ENCODE measurements at places on chromosomes 2 and 18. TPM values are rescaled to one million over a fixed set of nuclear protein-coding genes. Genes with fewer than 3 reads are reported as not detected.

DNA sequence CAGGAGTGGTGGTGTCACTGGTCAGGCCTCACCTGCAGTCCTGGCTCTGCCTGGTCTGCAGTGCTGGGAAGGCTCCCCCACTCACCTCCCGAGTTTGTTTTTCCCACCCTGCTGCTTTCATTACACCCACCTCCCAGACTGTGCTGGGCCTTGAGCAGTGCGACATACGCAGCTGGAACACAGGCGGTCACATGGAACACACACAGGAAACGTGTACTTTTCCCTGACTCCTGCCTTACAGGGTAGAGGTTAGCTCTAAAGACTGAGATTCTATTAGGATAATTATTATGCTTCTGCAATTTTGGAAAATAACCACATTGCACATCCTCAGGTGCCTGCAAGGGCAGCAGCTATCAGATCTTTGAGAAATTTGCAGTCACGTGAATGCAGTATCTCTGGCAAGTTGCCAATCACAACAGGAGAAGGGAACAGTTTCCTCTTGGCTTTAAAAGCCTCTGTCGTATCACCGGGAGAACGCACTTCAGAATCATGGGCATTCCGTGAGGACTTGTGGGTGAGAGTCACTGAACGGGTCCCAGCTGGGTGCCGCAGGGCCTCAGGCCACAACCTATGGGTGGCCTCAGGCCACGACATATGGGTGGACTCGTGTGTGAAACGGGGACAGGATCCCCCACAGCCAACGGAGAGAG, 136.5 kb downstream of the ZNF236 start:
- no peak for ATAC-seq

GRCh38 chr18:77632758-77633157, 383.1 kb downstream of the GALR1 start:
- ATAC-seq = no peak

GRCh38 chr2:100240386-100240785, 81.9 kb downstream of the LONRF2 start:
- no peak for ATAC-seq

- no peak for ATAC-seq
Measured at GRCh38 chr18:28766721-28767120, 589.8 kb upstream of the CDH2 start.

The TACR1 gene
- total RNA-seq = 0.64 TPM

The GAD1 gene
- total RNA-seq = 1.1 TPM

The RGPD8 gene
- total RNA-seq = 3.5 TPM

The TMEFF2 gene
- not detected for total RNA-seq

The INO80D gene
- 18.8 TPM for total RNA-seq

The CCDC85A gene
- total RNA-seq = 0.24 TPM

The ABCG8 gene
- not detected for total RNA-seq
